Astrocyte (in vitro differentiated cells and primary cell): ENCODE measurements at places on chromosomes 12 and 14. TPM values are rescaled to one million over a fixed set of nuclear protein-coding genes. Genes with fewer than 3 reads are reported as not detected.

- no peak for DNase-seq
- no peak overlapping the region for H3K4me3 ChIP-seq
- H3K27ac ChIP-seq: no peak overlapping the region
These were observed 1.3 kb upstream of the OR4E2 start for GRCh38 chr14:21652209-21652808.

- no peak overlapping the region for H3K27ac ChIP-seq
- peak overlapping the region; percentile 1 for H3K4me3 ChIP-seq
- peaks cover 7% of the 10 kb centered on the region for H3K4me1 ChIP-seq
- peaks cover 45% of the 10 kb centered on the region for H3K27me3 ChIP-seq
These were observed 16.8 kb downstream of the PLXNC1 start for GRCh38 chr12:94165138-94165537.

DNA sequence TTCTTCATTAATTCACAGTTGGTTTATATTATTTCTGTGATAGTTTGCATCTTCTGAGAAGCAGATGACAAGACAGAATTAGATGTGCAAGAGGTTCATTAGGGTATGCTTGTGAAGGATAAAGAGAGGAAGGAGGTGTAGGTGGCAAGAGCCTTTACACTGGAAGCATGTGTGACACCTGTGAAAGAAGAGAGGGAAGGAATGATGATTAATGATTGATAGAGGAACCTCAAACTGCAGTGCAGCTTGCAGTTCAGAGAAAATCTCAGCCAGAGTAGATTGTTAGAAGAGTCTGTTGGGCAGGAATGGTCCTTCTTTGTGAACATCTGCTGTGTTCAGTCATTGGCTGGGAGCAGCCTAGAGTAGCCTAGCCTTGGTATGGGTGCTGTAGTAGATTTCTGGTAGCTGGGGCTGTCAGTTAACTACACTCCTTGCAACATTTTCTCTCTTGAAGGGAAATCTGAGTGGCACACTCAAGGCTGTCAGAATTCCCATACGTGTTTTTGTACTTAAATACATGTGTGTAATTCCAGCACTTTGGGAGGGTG lies 9.0 kb downstream of the RCOR1 start:
- no peak overlapping the region for H3K4me3 ChIP-seq
- no peaks in the 10 kb centered on the region for H3K27me3 ChIP-seq
- H3K36me3 ChIP-seq: no peaks in the 10 kb centered on the region
- no peak overlapping the region for H3K27ac ChIP-seq
- no peaks in the 10 kb centered on the region for H3K4me1 ChIP-seq

GRCh38 chr12:119775246-119775895 lies 101.7 kb downstream of the CIT start:
- H3K4me1 ChIP-seq: no peaks in the 10 kb centered on the region
- DNase-seq: no peak
- no peak overlapping the region for H3K4me3 ChIP-seq
- peaks cover 14% of the 10 kb centered on the region for H3K36me3 ChIP-seq
- no peak overlapping the region for H3K27ac ChIP-seq

DNA sequence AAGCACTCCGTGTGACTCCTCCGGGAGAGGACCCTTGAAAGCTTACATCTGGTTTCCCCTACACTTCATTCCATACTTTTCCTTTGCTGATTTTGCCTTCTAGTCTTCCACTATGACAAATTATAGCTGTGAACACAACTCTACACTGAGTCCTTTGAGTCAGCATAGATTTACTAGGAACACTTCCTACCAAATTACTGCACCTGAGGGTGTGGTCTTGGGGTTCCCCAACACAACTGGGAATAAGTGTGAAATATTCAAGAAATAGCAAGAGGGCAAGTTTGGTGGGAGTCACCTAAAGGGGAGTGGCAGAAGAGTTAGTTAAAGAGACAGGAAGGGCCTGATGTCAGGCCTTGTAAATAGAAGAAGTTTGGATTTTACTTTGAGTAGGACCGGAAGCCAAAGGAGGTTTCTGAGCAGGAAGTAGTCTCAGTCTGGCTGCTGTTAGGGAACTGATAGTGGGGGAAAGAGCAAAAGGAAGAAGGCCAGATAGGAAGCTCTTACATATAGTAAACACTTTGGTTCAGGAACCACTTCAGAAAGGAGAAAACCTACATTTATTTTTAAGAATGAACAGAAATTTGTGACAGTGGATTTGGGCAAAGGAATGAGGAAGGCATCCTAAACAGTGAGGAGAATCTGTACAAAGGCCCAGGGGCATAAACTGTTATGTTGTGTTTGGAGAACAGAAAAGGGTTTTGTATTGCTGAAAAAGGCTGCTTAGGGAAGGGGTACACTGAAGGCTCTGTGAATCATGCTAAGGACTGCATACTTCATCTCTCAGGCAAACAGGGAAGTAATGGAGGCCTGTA lies 14.2 kb downstream of the SEL1L start:
- no peak overlapping the region for H3K27ac ChIP-seq
- no peak for DNase-seq
- no peaks in the 10 kb centered on the region for H3K27me3 ChIP-seq
- no peak overlapping the region for H3K4me3 ChIP-seq
- no peaks in the 10 kb centered on the region for H3K4me1 ChIP-seq

GRCh38 chr12:32273712-32274111 lies 125.6 kb upstream of the FGD4 start:
- H3K4me3 ChIP-seq: no peak overlapping the region
- DNase-seq: no peak
- no peaks in the 10 kb centered on the region for H3K27me3 ChIP-seq
- H3K36me3 ChIP-seq: no peaks in the 10 kb centered on the region

DNA sequence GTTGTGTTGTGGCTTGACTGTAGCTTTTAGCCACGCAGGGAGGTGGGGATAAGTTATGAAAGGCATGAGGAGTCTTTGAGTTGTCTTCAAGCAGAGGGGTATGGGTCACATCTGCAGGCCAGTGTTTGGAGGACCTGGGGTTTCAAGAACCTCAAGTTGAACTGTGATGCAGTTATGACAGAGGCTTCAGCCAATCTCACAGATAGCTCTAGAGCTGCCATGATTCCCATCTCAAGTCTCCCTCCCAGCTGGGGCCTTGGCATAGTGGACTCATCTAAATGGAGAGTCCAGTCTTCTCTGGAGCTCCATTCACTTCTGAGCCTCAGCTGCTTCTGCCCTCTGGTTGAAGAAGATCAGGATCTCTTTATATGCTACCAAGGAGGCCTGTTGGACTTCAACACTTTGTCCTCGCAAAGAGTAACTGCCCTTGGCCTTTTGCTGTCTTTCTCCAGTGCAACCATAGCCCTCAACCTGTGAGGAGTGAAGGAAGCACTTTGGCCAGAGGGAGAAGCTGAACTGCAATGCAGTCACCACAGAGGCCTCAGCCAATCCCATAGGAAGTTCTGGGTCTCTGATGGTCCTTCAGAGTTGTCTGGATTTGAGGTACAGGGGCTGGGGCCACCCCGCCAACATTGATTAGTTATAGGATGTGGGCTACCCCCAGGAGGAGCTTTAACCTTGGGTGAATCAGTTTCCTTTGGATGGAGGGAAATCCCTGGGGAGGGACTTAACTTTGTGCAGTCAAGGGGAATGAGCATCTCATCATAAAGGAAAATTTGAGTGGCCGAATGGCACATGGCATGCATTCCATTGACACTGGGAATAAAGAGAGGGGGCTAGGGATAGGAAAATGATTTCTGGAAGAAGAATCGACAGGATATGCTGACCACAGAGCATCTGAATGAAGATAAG lies 230.5 kb downstream of the PCNX1 start:
- H3K27me3 ChIP-seq: no peaks in the 10 kb centered on the region
- no peaks in the 10 kb centered on the region for H3K36me3 ChIP-seq
- peaks cover 19% of the 10 kb centered on the region for H3K4me1 ChIP-seq

Gene GSG1
- 0.23 TPM in 1 of 2 replicates, not detected in the other for total RNA-seq

Gene ANO4
- total RNA-seq: 41.3 and 42.8 TPM in 2 replicates

Gene RND1
- total RNA-seq: 2.2 and 2.4 TPM in 2 replicates

Gene CLEC14A
- total RNA-seq: not detected in 2 replicates

Gene PRH1
- total RNA-seq: 7.9 and 10.6 TPM in 2 replicates

Gene VWF
- 0.23 and 0.82 TPM in 2 replicates for total RNA-seq
